ENCODE measurements at places on chromosomes 11 and 22.

DNA sequence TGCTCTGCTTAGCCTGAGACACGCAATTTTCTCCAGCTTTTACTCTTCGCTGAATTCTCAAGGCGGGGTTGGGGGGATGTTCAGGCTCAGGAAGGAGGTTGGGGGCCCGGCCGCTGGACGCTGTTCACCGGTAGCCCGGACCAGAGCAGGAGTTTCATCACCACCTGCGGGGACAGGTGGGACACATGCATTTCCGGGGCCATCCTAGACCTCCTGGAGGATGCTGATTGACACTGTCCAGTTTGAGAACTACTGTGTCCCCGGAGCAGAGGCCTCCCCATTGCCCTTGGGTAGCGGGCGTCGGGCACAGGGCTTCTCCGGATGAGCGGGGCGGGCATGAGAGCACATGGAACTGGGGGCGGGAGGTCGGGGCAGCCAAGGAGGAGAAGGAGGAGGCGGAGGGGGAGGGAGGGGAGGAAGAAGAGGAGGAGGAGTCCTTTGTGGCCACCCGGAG is 144.0 kb upstream of the GRK3 start:
- no peak for DNase-seq

- DNase-seq: no peak
These were observed 39.7 kb downstream of the DEUP1 start for GRCh38 chr11:93370260-93370659.

DNA sequence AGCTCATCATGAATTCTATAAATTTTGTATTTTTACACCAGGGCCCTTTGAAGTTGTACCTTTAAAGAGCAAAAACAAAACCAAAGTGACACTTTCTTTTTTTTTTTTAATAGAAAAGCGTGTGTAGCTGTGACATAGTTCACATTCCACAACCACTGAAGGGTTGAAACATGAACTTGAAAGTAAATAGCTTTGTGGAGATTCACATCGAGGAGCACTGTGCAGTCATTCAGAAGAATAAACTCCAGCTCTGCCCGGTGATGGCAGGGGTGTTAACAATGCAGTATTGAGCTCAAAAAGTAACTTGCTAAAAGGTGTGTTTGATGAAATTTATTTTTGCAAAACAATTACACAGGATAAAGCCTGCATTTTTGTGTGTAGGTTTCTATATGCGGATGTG is 1166.2 kb downstream of the TBC1D22A start:
- no peak for DNase-seq

DNA sequence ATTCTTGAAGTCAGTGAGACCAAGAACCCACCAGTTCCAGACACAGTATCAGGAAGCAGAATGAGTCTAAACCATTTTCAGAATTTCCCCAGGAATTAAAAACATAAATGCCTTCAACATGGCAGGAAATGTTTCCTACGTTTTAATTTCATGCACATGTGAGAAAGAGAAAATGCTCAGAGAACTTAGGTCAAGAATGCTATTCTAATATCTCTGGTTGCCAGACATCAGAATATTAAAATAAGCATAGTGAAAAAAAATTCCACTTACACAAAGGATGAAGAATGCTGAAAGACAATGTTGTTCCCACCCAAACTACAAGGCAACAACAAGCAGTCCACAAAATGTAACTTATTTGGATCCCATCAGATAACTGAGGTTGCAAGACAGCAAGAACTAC is 104.8 kb downstream of the RAB38 start:
- DNase-seq: no peak

DNA sequence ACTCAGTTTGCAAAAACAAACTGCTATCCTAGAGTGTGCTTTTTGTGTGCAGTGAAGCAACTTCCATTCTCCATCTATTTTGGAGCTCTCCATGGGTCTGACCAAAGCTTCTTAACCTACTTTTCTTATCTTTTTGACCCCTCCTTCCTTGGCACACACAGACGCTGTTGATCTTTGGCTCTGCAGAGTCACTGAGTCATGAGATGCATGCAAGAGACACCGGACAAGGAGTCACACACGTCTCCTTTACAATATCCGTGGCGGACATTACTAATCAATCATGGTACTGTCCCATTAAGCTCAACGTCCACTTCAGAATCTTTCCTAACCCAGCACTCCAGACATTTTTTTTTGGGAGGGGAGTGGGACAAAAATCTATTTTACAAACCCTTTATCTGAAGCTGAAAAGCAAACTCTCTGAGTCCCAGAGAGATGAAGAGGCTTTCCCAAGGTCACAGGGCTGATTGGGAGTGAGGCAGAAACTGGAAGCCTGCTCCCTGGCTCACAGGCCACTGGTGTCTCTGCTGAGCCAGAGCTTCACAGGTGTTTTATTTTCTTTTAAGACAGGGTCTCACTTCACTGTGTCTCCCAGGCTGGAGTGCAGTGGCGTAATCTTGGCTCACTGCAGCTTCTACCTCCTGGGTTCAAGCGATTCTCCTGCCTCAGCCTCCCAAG is 165.8 kb upstream of the SYT13 start:
- DNase-seq: no peak

GRCh38 chr11:65357856-65358356 is 3.4 kb downstream of the TIGD3 start:
- no peak for DNase-seq

GRCh38 chr22:26847816-26848215 is 190.4 kb downstream of the MIAT start:
- no peak for DNase-seq

DNA sequence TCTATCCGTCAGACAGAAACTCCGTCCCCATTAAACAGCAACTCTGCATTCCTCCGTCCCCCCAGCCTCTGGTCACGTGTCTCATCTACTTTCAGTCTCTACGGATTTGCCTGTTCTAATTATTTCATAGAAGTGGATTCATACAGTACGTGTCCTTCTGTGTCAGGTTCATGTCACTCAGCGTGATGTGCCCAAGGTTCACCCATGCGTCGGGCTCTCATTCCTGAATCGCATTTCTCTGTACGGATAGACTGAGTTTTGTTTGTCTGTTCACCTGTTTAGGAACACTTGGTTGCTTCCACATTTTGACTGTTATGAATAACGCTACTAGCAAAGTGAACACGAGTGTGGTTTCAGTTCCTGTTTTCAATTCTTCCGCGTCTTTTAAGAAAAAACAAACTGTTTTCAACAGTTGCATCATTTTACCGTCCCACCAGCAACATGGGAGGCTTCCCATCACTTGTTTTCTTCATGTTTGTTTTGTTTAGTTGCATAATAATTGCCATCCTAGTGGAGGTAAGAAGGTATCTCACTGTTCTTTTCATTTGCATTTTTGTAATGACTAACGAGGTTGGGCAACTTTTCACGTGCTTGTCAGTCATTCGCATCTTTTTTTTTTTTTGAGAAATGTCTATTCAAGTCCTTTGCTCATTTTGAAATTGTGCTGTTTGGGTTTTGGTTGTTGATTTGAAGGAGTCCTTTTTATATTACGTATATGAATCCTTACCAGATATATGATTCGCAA is 8.9 kb upstream of the NLRP6 start:
- DNase-seq: no peak

GRCh38 chr11:20501971-20502370 is 97.4 kb upstream of the SLC6A5 start:
- DNase-seq: no peak

- DNase-seq: no peak
These were observed 30.7 kb downstream of the PIWIL4 start for GRCh38 chr11:94597896-94598295.

- no peak for DNase-seq
These were observed 9.0 kb downstream of the RAC2 start for GRCh38 chr22:37234736-37235711.

GRCh38 chr11:131203040-131203439 is 167.4 kb upstream of the NTM start:
- DNase-seq: no peak

DNA sequence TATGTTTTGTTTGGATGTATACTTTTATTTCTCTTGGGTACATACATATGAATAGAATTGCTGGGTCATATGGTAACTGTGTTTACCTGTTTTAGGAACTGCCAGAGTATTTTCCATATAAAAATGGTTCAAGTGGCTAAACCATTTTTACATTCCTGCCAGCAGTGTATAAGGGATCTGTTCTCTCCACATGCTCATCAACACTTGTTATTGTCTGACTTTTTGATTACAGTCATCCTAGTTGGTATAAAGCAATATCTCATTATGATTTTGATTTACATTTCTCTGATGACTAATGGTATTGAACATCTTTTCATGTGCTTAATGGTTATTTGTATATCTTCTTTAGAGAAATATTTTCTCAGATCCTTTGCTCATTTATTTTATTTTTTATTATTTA is 104.2 kb upstream of the RRM1 start:
- no peak for DNase-seq

- DNase-seq: no peak
These were observed 39.3 kb downstream of the AMBRA1 start for GRCh38 chr11:46554213-46555147.

DNA sequence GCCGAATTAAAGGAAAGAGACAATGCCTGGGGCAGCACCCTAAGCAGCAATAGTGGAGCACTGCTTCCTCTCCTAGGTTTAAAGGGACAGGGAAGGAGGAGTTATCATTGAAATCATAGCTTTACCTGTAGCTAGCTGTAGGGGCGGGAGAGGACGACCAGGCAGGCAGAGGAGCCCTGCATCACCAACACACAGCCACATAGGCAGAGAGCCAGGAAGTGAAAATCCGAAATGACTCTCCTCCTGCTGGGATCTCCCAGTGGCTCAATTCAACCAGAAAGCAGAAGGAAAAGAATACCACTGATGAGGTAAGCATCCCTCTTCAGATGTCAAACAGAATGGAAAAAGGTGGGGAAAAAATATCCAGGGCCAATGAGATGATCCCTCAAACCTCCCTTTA is 20.4 kb downstream of the MRGPRX4 start:
- no peak for DNase-seq

DNA sequence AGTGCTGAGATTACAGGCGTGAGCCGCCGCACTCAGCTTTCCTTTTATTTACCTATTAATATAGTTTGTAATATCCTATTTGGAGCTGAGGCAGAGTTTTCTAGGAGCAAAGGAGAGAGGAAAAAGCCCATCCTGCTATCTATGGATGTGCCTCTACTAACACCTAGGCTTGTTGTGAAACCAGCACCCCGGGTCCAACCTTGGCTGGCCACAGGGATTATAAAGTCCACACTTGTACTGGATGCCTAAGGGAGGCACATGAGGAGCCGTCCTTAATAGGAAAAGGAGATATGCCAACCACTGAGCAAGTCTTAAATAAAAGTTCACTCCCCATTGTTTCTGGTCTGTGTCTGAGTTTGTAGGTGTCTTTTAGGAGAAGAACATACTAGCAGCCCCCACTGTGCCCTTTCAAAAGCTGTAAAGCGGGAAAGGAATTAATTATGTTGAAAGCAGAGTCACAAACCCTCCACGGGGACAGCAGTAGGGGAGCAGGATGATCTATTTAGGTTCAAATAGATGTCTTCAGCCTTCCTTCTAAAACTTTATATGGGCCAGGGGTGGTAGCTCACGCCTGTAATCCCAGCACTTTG is 29.3 kb downstream of the RRP7A start:
- no peak for DNase-seq

GRCh38 chr22:48896766-48897644 is 930.7 kb downstream of the BRD1 start:
- DNase-seq: no peak

- DNase-seq: no peak
These were observed 51.5 kb upstream of the GAL start for GRCh38 chr11:68632802-68633201.

DNA sequence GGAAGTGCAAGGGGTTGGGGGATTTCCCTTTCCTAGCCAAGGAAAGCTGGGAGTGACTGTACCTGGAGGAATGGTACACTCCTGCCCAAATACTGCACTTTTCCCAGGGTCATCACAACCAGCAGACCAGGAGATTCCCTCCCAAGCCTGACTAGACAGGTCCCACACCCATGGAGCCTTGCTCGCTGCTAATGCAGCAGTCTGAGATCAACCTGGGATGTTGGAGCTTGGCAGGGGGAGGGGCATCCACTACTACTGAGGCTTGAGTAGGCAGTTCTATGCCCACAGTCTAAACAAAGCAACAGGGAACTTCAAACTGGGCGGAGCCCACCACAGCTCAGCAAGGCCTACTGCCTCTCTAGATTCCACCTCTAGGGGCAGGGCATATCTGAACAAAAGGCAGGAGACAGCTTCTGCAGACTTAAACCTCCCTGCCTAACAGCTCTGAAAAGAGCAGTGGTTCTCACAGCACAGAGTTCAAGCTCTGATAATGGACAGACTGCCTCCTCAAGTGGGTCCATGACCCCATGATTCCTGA is 58.5 kb downstream of the SLC22A9 start:
- DNase-seq: no peak

DNA sequence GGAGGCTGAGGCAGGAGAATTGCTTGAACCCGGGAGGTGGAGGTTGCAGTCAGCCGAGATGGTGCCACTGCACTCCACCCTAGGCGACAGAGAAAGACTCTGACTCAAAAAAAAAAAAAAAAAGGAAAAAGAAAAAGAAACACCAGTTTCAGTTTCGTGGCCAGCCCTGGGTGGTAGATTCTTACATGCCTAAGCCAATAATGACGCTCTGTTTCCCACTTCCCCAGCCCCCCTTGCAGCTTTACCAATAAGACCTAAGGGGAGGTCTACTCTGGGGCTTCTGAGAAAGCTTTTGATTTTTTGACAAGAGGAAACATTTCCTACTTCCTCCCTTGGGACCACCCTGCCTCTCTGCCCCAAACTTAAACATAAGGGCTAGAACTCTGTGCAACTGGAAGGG is 30.0 kb upstream of the PTPRJ start:
- DNase-seq: no peak

DNA sequence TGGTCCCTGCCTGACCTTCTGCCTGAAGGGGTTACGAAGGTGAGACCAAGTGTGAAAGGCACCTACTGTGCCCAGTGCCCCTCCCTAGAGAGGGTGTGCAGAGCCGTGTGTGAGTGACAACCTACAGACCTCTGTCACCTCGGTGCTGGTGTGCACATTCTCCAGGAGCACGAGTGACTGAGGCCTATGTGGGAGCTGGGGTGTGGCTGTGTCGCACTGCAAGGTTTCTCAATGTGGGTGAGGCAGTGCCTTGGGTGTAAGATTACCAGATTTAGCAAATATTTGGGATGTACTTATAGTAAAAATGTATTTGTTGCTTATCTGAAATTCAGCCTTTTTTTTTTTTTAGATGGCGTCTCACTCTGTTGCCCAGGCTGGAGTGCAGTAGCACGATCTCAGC is 5.6 kb downstream of the STARD10 start:
- no peak for DNase-seq

DNA sequence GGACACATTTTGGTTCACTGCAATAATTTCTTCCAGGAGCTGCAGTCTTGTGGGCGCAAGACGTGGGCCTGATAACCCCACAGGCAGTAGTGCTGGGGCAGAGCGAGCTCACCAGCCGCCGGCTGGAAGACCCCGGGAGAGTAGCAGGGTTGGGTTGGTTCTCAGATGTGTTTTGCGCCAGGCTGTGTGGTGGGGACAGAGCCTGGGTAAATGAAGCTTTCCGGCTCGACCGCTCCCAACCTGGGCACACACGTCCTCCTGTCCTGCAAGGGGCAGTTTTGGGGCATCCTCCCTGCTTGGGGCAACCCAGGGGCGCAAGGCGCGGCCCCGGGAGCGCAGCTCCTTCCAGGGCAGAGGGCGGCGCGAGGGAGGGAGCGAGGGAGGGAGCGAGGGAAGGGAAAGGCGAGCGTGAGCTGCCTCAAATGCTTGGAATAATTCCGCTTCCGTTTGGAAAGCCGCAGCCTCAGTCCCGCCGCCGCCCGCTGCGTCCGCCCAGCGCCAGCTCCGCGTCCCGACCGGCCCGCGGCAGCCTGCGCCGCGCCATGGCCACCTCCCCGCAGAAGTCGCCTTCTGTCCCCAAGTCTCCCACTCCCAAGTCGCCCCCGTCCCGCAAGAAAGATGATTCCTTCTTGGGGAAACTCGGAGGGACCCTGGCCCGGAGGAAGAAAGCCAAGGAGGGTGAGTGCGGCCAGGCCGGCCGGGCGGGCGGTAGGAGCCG is at the start of gene PARVA:
Gene PARVA (plus strand): TSS at position 466 of the 718 bp plus-strand sequence. CDS start 77 bp downstream, at position 543.
- DNase-seq: no peak

- no peak for DNase-seq
These were observed 988 bp downstream of the TNRC6B start for GRCh38 chr22:40178417-40179409.

Measured in stimulated activated CD4-positive, alpha-beta T cell treated with anti-CD3 and anti-CD28 coated beads, Interleukin-1b, Interleukin-23, amount 100 ng/mL, for 24 hours (primary cell).